ENCODE measurements at places on chromosomes 3 and 15.

- DNase-seq = no peak
These were observed 1038.5 kb upstream of the NR2F2 start for GRCh38 chr15:95291898-95292472.

DNA sequence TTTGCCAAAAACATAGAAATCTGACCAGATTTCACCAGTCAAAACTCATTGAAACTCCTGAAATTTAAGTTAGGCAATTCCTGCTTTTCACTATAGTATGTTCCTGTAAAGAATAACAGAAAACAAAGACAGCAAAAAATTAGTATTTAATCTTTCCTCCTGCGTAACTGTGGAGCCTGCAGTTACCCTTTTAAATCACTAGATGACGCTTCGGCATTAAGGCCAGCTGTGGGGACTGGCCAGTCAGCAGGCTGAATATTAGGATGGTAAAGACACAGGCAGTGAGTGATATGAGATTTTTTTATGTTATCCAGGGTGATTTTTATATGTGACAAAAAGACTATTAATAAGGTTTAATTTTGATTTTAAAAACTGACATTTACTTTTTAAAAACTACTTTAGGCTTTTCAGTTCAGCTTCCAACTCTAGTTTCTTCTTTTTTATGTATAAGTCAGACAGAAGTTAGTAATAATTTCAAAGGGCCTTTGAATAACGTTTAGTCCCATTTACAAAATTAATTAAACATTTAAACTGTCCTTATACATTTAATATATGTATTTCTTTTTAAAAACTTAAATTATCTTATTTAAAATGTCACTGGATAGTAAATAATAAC, 165.1 kb downstream of the PPM1L start:
- DNase-seq = no peak

DNA sequence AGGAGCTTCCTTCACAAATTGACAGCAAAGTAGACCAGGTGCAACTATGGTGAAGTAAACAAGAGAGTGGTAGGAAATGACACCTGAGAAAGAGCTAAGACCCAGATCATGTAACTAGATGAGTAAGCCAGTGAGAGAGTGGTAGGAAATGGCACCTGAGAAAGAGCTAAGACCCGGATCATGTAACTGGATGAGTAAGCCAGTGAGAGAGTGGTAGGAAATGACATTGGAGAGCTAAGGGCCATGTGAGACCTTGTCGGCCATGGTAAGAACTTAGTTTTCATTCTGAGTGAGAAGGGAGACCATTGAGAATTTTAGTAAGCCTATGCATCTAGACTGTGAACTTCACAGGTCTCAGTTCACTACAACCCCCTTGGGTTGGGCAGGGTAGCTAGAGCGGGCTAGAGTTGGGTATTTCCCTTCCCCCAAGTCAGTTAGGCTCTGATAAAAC, 5.4 kb upstream of the SENP7 start:
- DNase-seq = no peak

- no peak for DNase-seq
These were observed 88.2 kb downstream of the ANP32A start for GRCh38 chr15:68732451-68732850.

GRCh38 chr3:47057212-47057671, 77.8 kb downstream of the NBEAL2 start:
- no peak for DNase-seq

GRCh38 chr3:122183893-122184590, 574 bp downstream of the CASR start:
- no peak for DNase-seq

DNA sequence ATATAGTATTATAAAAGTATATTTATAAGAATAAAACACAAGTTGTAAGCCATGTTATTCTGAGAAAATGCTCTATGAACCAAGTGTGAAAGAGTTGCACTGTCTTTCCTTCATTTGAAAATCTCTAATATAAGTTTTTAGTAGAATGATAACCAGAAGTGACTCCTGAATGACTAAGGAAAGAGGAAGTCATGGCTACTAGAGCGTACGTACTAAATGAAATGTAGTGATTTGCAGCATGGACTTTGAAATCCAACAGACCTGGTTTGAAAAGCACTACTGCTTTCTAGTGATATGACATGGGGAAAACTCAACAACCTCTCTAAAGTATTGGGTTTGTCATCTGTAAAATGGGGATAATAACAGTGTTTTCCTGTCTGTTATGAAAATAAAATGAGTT, 10.3 kb upstream of the DNAJC13 start:
- DNase-seq = no peak

DNA sequence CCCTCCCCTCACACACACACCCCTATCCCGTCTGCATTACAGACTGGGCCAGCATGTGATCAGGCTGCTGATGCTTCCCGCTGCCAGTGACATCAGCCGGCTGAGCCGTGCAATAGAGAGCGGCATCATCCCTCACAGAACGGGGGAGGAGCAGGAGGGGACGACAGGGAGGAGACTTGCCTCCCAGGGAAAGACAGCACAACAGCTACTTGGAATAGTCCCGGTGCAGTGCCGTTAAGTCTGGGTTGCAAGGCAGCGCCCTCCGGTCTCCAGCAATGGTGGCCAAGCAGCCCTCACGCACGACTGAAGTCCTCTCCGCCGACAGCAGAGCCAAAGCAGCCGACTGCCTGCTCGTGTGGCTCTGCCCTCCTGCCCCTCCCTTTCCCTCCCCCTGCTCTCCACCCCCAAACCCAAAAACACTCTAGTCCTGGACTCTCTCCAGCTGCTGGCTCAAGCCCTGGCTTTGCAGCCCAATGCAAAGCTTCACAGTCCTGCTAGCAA, 31.5 kb upstream of the RPS17 start:
- DNase-seq = peak; percentile 37

DNA sequence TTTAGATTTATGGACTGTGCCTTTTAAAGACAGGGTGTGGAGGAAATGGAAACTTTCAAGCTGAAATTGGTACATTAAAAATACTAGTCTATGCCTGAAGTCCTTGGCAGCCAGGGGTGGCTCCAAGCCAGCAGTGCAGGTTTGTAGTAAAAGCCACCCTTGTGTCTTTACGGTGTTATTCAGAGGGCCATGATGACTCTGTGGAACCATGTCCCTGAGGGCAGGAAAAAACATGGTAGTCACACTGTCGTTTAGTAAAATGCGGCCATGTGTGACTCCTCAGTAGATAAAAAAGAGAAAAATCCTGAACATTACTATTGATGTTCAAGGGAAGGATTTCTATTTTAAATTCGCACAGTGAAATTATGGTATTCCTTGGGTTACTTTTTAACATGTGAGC, 2.7 kb downstream of the FAN1 start:
- DNase-seq = no peak

DNA sequence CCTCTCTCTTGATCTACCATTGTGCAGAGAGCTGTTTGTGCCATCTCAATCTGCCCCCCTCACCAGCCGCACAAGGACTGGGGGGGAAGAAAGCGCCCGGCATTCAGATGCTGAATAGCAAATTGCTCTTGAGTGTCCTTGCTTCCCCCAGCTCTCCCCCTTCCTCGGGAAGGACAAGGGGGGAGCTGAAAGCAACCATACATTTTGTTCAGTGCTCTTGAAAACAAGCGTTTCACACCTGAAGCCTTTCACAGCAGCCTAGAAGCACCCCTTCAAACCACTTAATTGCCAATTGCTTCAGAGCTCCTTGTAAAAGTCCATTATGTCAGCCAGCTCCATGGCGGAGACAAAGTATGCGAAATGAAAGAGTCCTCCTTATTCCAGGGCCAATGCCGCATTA, 540.1 kb downstream of the NR2F2 start:
- no peak for DNase-seq

GRCh38 chr3:58429657-58430056, 4.0 kb downstream of the PDHB start:
- no peak for DNase-seq

- no peak for DNase-seq
These were observed 70.7 kb upstream of the DCBLD2 start for GRCh38 chr3:98972155-98972554.

GRCh38 chr15:38578626-38579025, 14.0 kb upstream of the RASGRP1 start:
- DNase-seq = no peak

DNA sequence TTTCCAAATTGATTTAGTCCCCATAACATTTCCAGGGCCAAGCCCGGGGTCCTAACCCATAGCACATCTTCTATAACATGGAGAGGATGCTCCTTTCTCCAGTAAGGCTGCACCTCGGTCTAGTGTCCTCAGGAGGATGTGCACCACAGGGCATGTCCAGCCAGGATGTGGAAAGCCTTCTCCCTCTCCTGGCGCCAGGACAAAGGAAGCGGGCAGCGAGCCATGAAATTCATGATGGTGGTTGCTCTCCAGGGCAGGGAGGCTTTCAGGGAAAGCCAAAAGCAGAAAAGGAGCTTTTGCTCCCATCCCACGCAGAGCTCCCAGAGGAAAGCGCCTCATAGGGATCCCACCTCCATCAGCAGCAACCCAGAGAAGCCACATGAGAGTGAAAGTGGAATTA, 220.0 kb downstream of the ADAMTSL3 start:
- no peak for DNase-seq

DNA sequence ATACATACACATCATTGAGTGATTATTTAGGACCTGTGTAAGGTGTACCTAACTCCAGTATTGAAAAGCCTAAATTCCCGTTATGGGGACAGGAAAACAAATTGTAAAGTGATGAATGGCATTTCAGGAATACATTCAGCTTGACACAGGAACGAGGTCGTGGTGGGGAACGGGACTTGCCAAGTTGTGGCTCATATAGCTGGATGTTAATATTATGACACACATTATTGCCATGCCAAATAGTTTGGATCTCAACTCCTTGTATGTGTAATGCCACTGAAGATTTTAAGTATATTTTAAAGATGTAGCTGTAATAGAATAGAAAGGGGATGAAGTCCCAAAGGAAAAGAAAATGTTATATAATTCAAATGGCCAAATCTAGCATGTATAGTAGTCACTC, 227.2 kb upstream of the GOLIM4 start:
- no peak for DNase-seq

- DNase-seq = peak; percentile 2
These were observed 507 bp upstream of the MRPL3 start for GRCh38 chr3:131503320-131503635.

GRCh38 chr3:76387000-76387399, 601.7 kb upstream of the ZNF717 start:
- DNase-seq = no peak

DNA sequence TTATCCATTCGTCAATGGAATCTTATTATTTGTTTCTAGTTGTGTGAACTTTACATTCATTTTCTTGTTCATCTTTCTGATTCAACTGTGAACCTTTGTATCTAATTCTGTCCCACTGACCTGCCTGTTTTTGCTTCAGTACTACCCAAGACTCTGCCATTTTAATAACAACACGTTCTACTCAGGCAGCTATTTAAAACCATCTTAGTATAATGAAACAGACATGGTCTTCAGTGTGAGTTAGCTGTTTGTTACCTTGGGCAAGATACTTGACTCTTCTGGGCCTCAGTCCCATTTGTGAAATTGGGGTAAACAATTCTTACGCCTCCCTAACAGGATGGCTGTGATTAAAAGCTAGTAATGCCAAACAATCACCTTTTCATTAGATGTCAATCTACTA, 1.6 kb downstream of the BTBD1 start:
- no peak for DNase-seq

- no peak for DNase-seq
These were observed 103.0 kb downstream of the ZNF385D start for GRCh38 chr3:21647961-21648360.

GRCh38 chr3:59368900-59369675, 319.3 kb upstream of the CFAP20DC start:
- DNase-seq = no peak

DNA sequence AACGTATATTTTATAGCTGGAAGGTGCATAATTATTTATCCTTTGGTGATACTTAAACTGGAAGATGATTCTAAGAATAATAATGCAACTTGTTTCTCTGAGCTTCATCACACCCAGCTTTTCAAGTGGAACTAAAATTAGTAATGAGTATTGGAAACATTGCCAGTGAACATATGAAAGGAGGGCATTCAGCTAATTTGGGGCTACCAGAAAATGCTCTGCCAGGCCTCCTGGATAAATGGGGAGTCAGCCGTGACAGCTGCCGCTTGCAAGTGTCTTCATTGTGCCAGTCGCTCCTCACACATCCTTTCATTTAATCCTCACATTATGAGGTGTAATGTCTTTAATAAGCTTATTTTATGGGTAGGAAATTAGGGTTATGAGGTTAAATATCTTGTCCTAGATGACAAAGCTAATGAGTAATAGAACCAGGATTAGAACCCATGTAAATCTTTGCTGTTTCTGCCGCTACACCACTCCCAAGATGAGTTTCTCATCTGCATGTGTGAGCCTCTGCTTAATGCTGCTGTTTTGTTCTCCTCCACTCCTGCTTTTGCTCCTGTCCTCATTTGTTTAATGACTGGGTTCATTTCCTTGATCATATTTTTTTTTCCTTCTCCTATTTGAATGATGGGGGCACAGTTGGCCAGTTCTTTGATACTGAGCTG, 155.7 kb downstream of the PLCL2 start:
- no peak for DNase-seq

GRCh38 chr3:59762941-59763340, 713.1 kb upstream of the CFAP20DC start:
- no peak for DNase-seq

DNA sequence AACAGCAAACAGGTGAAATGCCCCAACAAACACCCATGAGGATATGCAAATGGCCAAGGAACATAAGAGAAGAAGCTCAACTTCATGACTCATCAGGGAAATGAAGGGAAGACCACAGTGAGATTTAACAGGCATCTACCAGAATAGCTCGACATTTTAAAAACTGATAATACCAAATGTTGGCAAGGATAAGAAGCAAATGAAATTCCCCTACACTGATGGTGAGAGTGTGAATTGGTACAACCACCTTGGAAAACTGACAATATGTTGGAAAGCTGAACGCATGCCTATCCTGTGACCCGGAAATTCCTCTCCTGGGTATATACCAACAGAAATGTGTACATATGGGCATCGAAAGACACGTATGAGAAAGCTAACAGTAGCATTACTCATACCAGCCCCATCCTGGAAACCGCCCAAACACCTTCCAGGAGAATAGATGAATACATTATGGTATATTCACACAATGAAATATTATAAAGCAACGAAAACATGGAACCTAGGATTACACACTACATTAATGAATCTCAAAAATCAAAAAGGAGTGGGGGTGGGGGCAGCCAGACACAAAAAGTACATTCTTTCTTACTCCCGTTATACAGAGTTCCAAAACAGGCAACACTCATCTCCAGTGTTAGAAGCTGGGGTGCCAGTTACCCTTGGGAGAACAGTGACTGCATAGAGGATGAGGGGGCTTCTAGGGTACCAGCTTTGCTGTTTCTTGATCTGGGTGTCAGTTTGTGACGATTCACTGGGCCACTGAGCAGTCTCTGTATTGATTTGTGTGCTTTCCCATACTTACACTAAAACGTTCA, 16.9 kb downstream of the RFTN1 start:
- DNase-seq = no peak

Measured in NCI-H1092 (cell line).